Chondrocyte (in vitro differentiated cells): ENCODE measurements at places on chromosomes 7 and 10.

- no peak for DNase-seq
These were observed 243.6 kb downstream of the TWIST1 start for GRCh38 chr7:18873734-18874336.

DNA sequence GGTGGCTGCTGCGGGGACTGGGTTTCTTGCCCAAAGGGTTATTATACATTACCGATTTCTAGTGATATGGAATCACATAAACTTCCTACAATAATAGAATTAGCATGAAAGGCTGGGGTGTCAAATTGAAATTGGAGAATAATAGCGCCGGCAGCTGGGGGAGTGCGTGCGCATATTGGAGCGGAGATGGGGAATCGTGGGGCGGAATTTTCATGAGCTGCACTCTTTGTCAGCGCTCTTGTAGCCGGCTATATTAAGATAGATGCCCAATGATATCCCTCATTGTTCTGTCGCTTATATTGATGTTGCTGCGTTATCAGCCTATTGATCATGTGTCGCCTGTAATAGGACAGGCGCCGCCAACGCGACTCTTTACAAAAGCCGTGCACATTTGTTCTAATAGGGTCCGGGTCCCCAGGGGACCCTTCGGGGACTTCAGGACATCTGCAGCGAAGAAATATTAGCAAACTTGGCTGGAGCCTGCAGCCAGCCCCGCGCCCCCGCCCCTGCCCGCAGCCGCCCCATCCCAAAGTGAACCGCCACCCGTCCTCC lies 5.1 kb downstream of the UNCX start:
- DNase-seq = no peak

- no peak for DNase-seq
These were observed 54.5 kb upstream of the LBX1 start for GRCh38 chr10:101283762-101284100.

DNA sequence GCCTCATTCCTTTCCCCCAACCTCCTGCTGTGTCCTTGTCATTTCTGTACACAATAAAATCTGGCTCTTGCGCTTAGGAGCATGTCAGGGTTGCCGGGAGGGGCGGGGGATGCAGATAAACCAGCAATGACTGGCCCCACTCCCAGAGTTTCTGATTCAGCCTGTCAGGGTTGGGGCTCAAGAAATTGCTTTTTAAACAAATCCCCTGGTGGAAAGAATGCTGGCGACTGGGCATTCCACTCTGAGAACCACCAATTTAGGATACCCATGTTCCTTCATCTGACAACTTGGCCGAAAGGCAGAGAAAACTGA lies 376.4 kb downstream of the TCERG1L start:
- no peak for DNase-seq

DNA sequence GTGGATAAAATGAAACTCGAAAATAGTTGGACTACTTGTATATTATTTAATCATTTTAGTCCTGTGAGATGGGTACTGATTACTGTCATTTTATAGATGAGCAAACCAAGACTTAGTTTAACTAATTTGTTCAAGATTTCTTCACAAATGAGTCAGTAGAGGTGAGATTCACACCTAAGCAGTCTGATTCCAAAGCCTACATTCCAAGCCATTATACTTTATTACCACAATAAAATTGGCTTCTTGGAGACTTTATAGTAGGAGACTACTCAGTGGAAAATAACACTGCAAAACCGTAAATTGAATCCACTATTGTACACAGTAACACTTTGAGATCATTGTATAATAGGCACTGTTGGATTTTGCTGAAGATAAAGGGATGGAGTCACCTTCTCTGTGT lies 2.2 kb downstream of the PHTF2 start:
- no peak for DNase-seq

DNA sequence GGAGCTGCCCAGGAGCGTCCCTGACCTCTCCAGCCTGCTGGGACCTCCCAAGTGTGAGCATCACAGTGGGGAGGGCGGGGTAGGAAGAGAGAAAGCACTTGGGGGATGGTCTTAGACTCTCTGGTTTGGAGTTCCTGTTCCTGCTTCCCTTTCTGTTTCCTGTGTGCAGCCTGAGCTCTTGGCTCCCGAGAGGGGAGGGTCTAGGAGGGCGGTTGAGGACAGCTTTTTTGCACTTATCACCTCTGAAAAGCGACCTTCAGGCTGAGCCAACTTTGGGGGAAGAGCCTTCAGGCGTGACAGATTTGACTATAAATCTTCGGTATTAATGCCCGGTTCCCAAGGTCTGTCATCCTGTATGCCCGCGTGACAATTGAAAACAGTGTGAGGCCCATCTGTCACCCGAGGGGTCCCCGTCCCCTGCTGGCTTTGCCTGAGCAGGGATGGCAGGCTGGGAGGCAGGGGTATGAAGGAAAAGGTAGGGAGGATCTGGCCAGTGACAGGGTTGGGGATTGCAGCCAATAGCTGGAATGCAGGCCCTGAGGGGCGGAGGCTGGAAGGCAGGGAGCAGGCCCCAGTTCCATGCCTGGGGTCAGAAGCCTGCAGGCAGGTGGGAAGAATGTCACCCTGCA lies 78.6 kb downstream of the CDH23 start:
- DNase-seq = no peak

- no peak for DNase-seq
These were observed 1.3 kb downstream of the GLI3 start for GRCh38 chr7:42235741-42236161.

DNA sequence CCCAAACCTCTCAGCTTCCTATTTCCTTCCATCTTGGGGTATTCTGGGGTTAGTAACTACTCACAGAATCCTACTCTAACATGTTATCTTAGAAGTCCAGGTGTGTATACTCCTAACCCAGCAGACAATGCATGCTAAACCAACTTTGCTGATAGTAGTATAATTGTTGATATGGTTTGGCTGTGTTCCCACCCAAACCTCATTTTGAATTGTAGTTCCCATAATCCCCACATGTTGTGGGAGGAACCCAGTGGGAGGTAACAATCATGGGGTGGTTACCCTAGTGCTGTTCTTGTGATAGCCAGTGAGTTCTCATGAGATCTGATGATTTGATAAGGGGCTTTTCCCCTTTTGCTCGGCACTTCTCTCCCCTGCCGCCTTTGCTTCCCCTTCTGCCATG lies 135.1 kb downstream of the CHRM2 start:
- DNase-seq = no peak

GRCh38 chr10:80205477-80206276 lies at the start of gene ANXA11:
ANXA11 (minus strand) TSS chr10:80205537; CDS start chr10:80172861, 32,676 bp downstream.
- DNase-seq = no peak

GRCh38 chr7:23347682-23348180 lies 48.6 kb downstream of the MALSU1 start:
- no peak for DNase-seq

- DNase-seq = no peak
These were observed 16.7 kb upstream of the MGAM2 start for GRCh38 chr7:142094861-142095260.

GRCh38 chr7:5774136-5774535 lies 7.3 kb downstream of the RNF216 start:
- DNase-seq = no peak

GRCh38 chr10:132601567-132601966 lies 64.0 kb downstream of the INPP5A start:
- DNase-seq = no peak

DNA sequence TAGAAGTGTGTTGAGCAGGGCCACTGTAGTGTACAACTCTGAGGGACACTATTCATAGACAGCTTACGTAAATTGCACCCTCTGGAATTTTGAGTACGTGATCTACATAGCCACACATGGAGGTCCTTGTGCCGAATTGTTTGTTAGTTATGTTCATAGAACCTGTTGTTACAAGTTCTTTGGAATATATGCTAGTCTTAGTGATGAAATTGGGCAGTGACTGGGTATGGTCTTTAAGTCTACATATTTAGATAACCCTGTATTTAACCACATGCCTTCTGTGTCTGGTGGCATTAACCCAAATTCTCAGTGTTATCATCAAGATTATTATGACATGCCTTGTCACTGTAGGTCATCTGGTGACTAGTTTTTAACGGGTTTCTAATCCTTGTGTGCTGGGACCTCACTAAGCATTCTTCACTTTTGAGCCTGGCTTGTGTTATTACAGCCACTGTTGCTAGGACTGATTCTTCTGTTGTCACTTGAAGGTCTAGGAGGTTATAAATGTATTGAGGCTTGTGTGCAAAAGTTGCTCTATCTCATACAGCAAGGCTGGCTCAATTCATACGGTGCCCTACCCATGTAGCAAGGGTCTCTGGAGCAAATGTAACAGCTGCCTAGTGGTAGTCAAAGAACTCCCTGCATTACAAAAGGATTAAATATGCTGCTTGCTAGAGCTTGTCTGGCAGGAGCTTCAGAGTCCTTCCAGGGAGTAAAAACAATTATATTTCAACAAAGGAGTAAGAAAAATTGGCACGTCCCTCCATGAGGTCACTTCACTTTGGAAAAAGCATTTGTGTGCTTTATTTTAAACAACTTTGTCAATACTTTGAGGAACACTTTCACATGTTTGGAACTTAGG lies 65.4 kb downstream of the CDK14 start:
- no peak for DNase-seq

- DNase-seq = no peak
These were observed 87.9 kb downstream of the RNF216 start for GRCh38 chr7:5693529-5693928.

- no peak for DNase-seq
These were observed 37.5 kb downstream of the GDI2 start for GRCh38 chr10:5775685-5776084.

DNA sequence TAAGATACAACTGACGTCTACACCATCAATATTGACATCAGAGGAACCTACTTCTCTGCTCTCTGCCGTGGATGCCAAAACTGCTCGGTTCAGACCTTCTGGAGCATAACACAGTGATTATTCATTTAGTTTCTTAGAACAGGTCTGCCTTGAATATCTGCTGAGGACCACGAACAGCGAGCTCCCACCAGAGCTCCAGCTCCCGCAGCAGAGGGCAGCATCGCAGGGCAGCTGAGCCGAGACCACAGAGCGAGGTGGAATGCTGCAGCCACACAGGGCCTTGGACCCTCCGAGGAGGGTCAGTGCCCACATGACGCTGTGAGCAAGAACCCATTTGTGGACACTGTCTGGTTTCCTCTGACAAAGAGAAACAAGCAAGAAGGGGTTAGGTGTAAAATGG lies 6.8 kb downstream of the VIPR2 start:
- no peak for DNase-seq

- DNase-seq = peak; percentile 78
These were observed 36.7 kb downstream of the UNCX start for GRCh38 chr7:1269336-1269890.

DNA sequence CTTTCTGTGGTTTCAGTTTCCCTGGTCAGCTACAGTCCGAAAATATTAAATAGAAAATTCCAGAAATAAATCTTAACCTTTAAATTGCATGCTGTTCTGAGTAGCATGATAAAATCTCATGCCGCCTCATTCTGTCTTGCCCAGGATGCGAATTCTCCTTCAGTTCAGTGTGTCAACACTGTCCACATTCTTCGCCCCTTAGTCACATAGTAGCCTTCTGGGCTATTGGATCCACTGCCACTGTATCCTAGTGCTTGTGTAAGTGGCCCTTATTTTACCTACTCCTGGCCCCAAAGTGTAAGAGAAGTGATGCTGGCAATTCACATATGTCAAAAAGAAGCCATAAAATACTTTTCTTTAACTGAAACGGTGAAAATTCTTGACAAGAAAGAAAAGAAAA lies 129.6 kb downstream of the ZWINT start:
- no peak for DNase-seq
